Gastroesophageal sphincter (tissue), 4 donors: ENCODE measurements at places on chromosomes 7 and 10. TPM values are rescaled to one million over a fixed set of nuclear protein-coding genes. Genes with fewer than 3 reads are reported as not detected.

The SNX10 gene
- total RNA-seq = 5.5 TPM

The PRKCQ gene
- 7.6 TPM for total RNA-seq

The UNCX gene
- not detected for total RNA-seq

The ZPBP gene
- total RNA-seq = not detected
